Ovary (tissue), 10 donors: ENCODE measurements at places on chromosomes 3 and 15. TPM values are rescaled to one million over a fixed set of nuclear protein-coding genes. Genes with fewer than 3 reads are reported as not detected.

ISLR2 gene
- polyA plus RNA-seq = 0.27 TPM

CRABP1 gene
- polyA plus RNA-seq = 0.40 TPM

GPR149 gene
- polyA plus RNA-seq = not detected

HTD2 gene
- 9.2 TPM for polyA plus RNA-seq

SOX14 gene
- polyA plus RNA-seq = not detected

CD47 gene
- 24.1 TPM for polyA plus RNA-seq

MRPS25 gene
- polyA plus RNA-seq = 33.9 TPM

ARPP19 gene
- polyA plus RNA-seq = 85.7 TPM

DAPK2 gene
- polyA plus RNA-seq = 2.5 TPM

CIDEC gene
- polyA plus RNA-seq = 1.4 TPM
